ENCODE measurements at places on chromosomes 7 and 10.

GRCh38 chr7:47085491-47086275 is 496.2 kb downstream of the TNS3 start:
- DNase-seq, result no peak

GRCh38 chr7:42567051-42567450 is 330.0 kb upstream of the GLI3 start:
- DNase-seq, result no peak

DNA sequence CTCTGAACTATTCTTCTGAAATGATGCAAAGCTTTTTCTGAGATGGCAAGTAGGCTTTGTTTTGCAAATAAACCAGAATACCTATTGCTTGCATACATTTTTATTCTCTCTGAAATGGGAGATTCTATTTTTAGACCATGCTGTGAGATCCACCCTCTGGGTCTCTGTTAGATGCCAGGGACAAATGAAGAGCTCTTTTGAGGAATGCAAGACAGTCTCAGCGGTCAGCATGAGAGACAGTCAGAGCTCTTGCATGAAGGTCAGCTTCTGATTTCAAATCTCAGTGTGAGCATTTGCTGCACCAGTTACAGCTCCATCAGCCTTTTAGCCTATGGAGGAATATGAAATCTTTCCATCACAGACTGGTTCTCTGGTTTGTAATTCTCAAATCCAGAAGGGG is 429.9 kb upstream of the KLF6 start:
- DNase-seq, result no peak

GRCh38 chr7:155414547-155415492 is 43.1 kb upstream of the EN2 start:
- no peak for DNase-seq

DNA sequence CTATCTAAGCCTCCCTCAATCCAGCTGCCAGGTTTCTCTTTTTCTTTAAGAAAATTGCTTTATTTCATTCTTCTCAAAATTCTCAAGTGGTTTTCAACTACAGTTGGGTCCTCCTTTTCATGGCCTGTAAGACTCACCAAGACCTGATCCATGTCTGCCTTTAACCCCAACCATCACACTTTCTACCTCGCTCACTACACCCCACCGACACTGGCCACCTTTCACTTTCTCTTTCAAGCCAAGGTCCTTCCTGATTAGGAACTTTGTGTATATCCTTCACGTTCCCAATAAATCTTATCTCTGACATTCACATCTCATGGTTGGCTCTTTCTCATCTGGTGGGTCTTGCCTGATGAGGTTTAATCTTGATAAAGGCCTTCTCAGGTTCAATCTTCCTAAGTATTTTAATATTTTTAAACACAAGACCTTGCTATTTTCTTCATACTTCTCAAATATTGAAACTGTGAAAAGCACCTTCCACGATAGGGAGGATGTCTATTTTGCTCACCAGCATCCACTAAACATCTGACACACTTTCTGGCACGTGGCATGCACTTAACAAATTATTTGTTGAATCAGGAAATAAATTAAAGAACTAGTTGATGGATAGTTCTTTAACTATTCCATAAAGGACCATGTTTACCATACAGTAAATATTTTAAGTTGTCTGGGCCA is 624.8 kb downstream of the GRID1 start:
- peak; percentile 14 for DNase-seq

GRCh38 chr7:152989889-152990380 is 230.4 kb downstream of the ACTR3B start:
- DNase-seq, result no peak

DNA sequence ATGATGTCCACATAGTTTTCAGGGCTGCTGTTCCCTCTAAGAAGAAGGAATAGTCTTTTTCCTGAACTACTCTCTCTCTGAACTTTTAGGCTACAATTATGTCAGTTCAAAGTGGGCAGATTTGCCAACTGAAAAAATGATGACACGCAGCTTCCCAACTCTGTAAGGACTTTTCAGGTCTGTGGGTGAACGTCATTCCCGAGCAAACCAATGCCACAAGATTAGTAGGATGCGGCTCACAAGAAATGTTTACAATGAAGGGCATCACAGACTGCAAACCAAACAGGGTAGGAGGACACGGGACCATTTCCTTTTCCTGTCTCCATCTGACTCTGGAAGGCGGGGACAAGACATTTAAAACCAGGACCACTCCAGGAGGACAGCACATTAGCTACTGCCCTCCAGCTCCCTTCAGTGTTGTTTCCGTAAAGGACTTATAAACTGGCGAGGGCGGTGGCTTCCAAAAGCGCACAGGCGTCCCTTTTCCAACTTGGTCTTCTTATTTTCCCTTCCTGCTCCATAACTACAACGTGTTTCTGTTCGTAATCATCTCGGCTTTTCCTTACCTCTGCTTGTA is 539 bp upstream of the MKLN1 start:
- no peak for DNase-seq

- DNase-seq, result no peak
Observed at GRCh38 chr7:78437118-78437517, 638.5 kb downstream of the PHTF2 start.

- DNase-seq, result no peak
Observed at GRCh38 chr10:96656198-96656577, 64.1 kb downstream of the PIK3AP1 start.

GRCh38 chr7:55131142-55131929 is 112.5 kb downstream of the EGFR start:
- DNase-seq, result no peak

GRCh38 chr10:130141878-130142277 is 5.7 kb downstream of the GLRX3 start:
- DNase-seq, result peak; percentile 39

DNA sequence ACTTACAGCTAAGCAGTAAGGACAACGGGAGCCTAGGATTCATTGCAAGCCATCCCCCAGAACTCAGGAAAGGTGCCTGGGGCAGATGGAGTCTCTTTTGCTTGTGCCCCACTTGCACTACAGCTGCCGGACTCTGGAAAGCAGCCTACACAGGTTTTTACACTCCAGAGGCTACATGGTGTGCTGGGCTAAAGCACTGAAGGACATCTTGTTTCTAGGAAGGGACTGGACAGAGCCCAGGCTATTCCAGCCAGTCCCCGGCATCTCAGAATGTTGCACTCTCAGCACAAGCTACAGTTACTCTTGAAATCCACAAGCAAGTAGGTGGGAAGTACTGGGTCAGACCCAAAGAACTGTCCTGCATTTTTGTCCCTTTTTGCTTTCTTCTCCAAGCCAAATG is 333.1 kb downstream of the TNS3 start:
- DNase-seq, result no peak

- no peak for DNase-seq
Observed at GRCh38 chr7:134048166-134048565, 79.0 kb upstream of the LRGUK start.

DNA sequence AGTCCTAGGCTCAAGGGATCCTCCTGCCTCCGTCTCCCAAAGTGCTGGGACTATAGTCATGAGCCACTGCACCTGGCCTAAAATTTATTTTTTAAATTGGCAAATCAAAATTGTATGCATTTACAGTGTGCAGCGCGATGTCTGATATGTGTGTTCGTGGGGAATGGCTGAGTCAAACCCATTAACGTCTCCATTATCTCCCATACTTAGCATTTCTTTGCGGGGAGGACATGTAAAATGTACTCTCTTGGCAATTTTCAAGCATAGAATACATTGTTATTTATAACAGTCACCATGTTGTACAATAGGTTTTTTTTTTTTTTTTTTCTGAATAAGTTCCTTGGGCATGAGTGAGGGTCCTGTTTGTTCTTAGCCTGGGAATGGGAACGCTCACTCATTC is 3.8 kb downstream of the TMEM184A start:
- no peak for DNase-seq
